ENCODE measurements at places on chromosomes 3 and 15.

GRCh38 chr3:125194849-125195601, 17.5 kb downstream of the SLC12A8 start:
- no peak for DNase-seq

DNA sequence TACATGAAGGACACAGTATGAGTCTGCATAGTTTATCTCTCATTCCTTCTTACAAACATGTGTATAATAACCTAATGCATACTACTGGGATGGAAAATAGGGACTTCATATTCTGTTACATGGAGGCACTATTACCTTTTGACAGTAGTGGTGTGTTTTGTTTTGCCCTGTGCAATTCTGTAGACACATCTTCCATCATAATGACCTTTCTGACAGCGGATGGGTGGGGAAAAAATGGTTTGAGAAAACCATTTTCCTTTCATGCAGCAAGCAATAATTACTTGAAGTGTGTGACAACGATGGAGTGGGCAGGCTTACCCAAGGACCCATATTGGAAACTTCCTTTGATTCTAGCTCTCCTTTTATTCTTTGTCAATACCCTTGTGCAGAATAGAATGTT, 153.6 kb upstream of the ONECUT1 start:
- no peak for DNase-seq

DNA sequence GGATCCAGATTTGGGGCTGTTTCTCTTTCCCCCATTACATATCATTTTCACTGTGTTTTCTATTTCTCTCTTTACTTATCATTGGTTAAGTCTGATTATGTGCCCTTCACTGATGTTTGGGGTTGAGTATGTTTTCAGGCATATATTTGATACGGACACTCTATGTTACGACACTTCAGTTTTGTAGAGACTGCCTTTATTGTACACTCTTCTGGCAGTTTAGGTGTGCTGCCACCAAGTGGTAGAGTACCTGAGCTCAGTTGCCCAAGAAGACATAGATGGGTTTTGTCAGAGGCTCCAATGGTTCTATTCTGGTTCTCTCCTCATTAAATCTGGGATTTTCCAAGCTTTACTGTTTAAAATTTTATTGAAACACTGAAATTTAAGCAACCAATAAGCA, 255.0 kb upstream of the ROPN1 start:
- DNase-seq = no peak

GRCh38 chr3:105399611-105400010, 32.9 kb downstream of the ALCAM start:
- no peak for DNase-seq

DNA sequence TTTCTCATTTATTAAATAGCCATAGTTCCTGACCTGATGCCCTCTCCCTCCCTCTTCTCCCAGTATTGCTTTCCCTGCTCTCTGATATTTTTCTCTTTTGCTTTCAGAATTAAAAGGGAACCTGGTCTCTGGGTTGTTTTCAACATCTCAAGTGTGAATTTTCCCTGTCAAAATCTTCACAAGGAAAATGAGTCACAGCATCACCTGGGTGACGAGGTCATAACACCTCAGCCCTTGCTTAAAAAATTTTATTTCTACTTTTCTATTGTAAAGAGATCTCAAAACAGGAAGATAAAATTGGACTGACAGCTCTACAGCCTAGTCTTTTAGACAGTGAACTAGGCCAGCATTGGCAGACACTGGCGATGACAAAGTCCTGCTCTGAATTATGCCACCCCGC, 40.1 kb downstream of the GAP43 start:
- no peak for DNase-seq

DNA sequence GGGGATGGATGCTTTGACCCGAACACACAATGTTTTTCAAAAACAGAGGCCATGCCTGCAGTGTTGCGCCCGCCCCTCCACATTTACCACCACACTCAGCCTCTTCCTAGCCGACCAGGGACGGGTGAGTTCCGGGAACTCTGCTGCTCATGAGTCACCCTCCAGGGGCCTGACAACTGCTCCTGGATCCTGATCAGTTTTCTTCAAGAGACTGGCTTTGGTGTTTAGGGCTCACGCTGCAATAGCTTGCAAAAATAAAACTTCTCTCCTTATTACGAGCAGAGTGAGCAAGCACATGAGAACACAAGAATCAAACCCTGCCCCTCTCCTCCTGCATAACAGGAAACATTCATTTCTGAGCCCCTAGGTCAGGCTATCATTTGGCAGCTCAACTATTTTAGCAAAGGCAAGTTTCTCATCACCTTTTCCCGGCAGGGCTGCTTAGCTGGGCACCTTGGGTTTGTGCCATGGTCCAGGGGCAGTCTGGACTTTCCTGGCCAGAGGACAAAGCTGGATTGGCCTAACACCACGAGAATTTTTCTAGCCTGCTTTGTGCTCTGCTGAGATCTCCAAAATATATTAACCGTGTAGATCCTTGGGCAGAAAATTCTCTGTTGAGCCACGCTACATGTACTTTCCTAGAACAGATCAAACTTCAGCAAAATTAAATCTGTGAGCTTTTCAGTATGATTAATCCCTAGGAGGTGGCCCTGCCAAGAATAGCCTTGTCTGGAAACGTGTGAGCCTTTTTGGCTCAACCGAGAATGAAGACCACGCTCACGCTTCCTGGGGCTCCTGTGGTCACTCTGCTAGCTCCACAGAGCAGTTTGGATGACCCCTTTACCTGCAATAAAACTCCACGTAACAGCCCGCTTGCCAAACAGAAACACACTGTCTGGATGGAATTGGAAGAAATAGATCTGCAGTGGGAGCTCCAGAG, 52.7 kb upstream of the SPATA12 start:
- no peak for DNase-seq

GRCh38 chr3:58742239-58742638, 75.7 kb upstream of the FAM3D start:
- DNase-seq = no peak

- no peak for DNase-seq
Observed at GRCh38 chr3:70702132-70702531, 389.7 kb upstream of the MDFIC2 start.

- DNase-seq = no peak
Observed at GRCh38 chr15:26721232-26721967, 51.5 kb downstream of the GABRB3 start.

DNA sequence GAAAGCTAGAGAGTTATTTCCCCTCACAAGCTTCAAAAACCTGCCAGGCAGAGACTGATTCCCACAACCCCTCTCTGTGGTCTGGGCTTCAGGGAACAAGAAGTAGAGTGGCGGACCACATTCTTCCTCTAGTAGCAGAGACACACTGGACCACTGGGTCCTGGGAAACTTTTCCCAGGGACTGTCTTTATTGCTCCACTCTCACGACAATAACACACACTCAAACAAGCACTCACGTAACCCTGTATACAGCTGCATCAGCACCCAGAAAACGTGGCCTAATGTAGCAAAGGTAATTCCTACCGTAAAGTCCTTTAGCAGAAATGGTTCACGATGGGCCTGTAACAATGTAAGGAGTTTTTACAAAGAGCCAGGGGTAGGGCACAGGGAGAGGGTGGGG, 27.6 kb downstream of the CPOX start:
- DNase-seq = no peak

DNA sequence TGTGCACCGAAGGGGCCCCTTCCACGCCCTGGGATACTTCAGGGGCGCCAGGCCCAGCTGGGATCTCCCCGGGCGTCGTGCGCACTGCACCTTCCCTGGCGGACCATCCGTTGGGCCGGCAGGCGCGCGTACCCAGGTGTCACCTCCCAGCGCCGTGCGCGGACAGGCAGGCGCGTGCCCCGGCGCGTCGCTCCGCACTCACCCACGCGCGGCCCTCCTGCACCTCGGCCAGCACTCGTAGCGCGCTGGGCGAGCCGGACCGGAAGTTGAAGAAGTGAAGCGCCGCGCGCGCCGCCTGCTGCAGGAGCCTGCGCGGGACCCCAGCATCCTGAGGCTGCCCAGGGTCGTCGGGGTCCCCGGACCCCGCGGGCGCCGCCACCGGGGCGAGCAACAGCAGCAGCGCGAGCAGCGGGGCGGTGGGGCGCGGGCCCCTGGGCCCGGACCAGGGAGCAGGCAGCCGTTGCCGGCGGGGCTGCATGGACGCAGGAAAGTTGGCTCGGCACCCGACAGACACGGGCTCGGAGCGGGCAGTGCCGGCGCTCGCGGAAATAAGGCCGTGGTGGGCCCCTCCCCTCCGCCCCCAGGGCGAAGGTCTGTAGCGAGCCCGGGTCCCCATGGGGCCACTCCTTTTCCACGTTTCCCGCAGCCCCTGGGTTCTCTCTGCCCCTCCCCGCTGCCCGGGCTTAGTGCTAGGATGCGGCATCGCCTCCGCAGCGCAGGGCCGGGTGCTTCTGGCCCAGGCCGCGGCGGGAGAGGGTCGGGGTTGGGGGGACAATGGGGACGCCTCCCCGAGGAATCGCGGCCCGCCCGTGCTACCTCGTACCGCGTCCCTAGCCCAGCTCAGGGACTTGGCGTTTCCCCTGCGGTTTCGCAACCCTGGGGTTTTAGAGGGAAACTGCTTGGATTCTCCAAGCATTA, at the start of gene RARRES1:
RARRES1 (minus strand) TSS at position 520 of the 918 bp plus-strand sequence; CDS start at position 478, 42 bp downstream.
- peak; percentile 70 for DNase-seq

All from activated CD8-positive, alpha-beta memory T cell treated with anti-CD3 and anti-CD28 coated beads for 24 hours (primary cell).